Natural killer cell (primary cell): ENCODE measurements at places on chromosomes 3 and 15.

GRCh38 chr3:41276191-41276590 is 76.9 kb downstream of the CTNNB1 start:
- H3K27ac ChIP-seq = no peak overlapping the region
- no peaks in the 10 kb centered on the region for H3K36me3 ChIP-seq
- DNase-seq = no peak

DNA sequence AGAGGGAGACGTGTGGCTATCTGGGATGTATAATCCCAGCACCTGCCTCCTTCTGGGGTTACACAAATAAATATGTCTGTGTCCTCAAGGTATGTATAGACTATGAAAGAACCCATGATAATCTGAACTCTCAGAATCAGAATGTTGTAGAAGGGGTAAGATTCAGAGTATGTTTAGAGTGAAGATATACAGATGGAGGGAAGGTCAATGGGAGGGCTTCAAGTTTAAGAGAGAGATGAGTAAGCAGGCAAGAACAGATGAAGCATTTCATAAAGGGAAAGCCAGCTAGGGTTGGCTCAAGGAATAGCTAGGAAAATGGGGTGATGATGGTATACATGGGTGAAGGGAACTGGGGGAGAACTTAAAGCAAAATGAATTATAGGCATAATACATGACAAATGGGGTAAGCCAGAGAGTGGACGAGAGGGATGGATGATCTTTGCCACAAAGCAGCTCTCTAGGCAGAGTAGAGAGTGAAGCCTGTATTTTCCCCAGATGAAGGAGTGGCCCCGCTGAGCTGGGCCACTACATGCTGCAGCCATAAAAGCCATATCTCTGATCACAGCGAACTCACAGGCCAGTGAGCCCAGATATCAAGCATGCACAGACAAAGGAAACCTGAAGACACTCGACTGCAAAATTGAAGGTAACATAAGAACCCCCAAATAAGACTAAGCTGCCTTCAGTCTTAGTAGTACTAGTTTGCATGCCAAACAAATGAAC is 15.9 kb upstream of the ZBTB38 start:
- H3K36me3 ChIP-seq = no peaks in the 10 kb centered on the region
- H3K27ac ChIP-seq = no peak overlapping the region
- H3K4me3 ChIP-seq = no peak overlapping the region

DNA sequence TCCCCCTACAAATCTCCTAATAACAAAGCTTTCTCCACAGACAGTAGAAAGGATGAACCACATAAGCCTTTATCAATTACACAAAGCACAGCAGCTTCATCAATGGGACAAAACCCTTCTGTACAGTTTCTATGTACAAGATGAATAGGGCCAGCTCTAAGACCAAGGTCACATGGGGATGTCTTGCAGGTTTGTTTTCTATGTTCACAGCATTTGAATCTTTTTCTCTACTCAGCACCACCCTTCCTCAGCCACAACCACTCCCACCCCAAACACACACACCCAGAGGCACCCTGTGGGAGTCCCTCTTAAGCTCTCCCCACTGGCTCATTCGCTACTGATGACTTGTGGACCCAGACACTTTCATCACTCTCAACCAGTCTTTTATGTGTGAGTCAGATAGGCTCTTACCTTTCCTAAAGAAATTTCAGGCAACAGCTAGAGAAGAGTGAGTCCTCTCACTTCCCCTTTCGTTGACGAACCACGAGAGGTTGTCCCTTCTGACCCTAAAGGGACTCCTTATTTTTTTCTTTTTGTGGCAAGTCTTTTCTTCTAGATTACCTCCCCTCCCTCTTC is 57.9 kb downstream of the ARHGAP31 start:
- H3K4me1 ChIP-seq = peaks cover 15% of the 10 kb centered on the region
- no peaks in the 10 kb centered on the region for H3K27me3 ChIP-seq
- no peaks in the 10 kb centered on the region for H3K36me3 ChIP-seq
- no peak overlapping the region for H3K4me3 ChIP-seq

DNA sequence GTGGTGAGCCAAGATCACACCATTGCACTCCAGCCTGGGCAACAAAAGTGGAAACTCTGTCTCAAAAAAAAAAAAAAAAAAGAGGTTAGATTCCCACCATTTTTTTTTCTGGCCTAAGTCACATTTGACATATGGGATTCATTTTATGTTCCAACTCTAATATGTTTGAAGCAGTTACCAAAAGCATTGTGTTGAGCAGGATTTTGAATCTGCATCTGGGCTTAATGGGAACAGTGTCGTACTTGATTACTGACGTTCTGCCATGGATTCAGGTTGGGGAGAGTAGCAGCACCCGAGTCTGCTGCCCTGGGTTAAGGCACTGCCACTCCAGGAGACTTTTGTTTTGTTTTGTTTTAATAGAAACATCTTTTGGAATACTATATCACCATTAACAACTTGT is 348.7 kb upstream of the TBL1XR1 start:
- no peak overlapping the region for H3K4me3 ChIP-seq
- H3K4me1 ChIP-seq = peaks cover 4% of the 10 kb centered on the region
- no peak for DNase-seq
- H3K27ac ChIP-seq = no peak overlapping the region

- no peak overlapping the region for H3K4me3 ChIP-seq
- DNase-seq = no peak
- no peaks in the 10 kb centered on the region for H3K36me3 ChIP-seq
- no peak overlapping the region for H3K27ac ChIP-seq
Measured at GRCh38 chr3:122982216-122983185, 45.1 kb downstream of the SEMA5B start.

GRCh38 chr15:54033869-54034458 is 55.7 kb downstream of the UNC13C start:
- H3K27me3 ChIP-seq = no peaks in the 10 kb centered on the region
- no peaks in the 10 kb centered on the region for H3K4me1 ChIP-seq
- H3K36me3 ChIP-seq = no peaks in the 10 kb centered on the region
- no peak overlapping the region for H3K4me3 ChIP-seq
- no peak for DNase-seq

- DNase-seq = no peak
- no peaks in the 10 kb centered on the region for H3K27me3 ChIP-seq
- H3K27ac ChIP-seq = no peak overlapping the region
- H3K36me3 ChIP-seq = no peaks in the 10 kb centered on the region
- no peaks in the 10 kb centered on the region for H3K4me1 ChIP-seq
- no peak overlapping the region for H3K4me3 ChIP-seq
Measured at GRCh38 chr3:109679664-109680063, 342.3 kb upstream of the DPPA4 start.

- no peaks in the 10 kb centered on the region for H3K27me3 ChIP-seq
- H3K27ac ChIP-seq = no peak overlapping the region
- no peak for DNase-seq
- no peak overlapping the region for H3K4me3 ChIP-seq
- H3K36me3 ChIP-seq = peaks cover 9% of the 10 kb centered on the region
Measured at GRCh38 chr3:4719046-4719501, 225.9 kb downstream of the ITPR1 start.

- no peaks in the 10 kb centered on the region for H3K27me3 ChIP-seq
- H3K4me1 ChIP-seq = peaks cover 32% of the 10 kb centered on the region
- H3K36me3 ChIP-seq = no peaks in the 10 kb centered on the region
- no peak for DNase-seq
Measured at GRCh38 chr15:74311734-74312444, 55.6 kb downstream of the CYP11A1 start.

- no peak overlapping the region for H3K27ac ChIP-seq
- no peak for DNase-seq
Measured at GRCh38 chr15:47513471-47513870, 203.8 kb upstream of the SEMA6D start.

DNA sequence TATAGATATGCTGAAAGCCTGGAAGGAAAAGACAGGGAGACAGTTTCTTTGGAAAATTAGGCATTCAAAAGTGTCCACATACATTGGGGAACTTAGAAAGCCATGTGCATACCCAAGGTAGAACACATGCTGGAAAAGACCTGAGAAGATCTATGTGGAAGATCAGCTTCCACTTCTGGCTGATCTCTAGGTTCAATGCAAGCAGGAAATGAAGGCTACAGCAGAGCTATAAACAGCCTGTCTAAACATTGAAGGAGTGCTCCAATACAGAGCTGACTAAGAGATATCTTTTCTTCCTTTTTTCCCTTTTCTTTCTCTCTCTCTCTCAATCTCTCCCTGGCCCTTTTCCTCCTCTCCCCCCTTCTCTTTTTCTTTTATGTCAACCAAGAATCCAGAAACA is 73.6 kb upstream of the TCF12 start:
- no peaks in the 10 kb centered on the region for H3K36me3 ChIP-seq
- H3K27me3 ChIP-seq = no peaks in the 10 kb centered on the region
- no peak overlapping the region for H3K27ac ChIP-seq
- no peak overlapping the region for H3K4me3 ChIP-seq

DNA sequence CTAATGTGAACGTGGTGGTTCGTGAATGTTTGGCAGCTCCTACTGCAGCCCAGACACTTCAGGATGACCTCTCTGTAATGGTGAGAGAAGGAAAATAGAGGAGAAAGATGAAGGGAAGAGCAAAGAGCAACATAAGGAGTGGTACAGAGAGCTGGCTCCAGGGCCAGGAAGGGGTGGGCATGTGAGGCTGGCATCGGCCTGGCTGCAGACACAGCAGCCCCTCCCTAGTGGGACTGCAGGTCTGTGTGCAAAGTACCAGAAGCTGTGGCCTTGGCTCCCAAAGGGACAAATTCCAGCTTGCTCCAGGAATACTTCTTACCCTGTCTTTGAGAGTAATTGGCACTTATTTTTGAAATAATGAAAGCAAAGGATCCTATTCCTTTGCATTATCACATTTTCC is 10.0 kb downstream of the FSTL1 start:
- H3K36me3 ChIP-seq = no peaks in the 10 kb centered on the region
- no peaks in the 10 kb centered on the region for H3K27me3 ChIP-seq
- H3K27ac ChIP-seq = no peak overlapping the region
- no peak for DNase-seq
- no peaks in the 10 kb centered on the region for H3K4me1 ChIP-seq

DNA sequence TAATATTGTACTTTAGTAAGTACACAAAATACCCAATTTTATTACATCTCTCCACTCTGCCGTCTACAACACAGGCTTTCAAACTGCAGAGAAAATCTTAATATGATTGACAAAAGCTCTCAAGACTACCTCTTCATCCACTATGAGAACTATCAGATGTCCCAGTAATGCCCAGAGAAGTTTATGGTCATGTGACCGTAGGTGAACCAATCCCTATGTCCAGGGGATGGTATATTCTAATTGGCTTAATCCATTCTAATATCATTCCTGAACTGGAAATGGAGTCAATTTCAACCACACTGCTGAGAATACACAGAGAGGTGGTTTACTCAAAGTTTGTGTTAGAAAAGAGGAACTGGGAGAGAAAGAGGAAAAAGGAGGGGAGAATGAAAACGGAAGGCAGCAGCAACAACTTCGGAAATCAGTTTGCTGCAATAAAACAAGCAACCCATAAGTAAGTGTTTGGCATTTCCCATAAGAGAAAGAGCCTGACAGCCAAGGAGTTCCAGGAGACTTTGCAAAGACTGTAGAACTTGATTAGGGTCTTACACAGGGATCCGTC is 7.3 kb downstream of the SST start:
- H3K4me1 ChIP-seq = no peaks in the 10 kb centered on the region
- H3K27ac ChIP-seq = no peak overlapping the region
- DNase-seq = no peak
- H3K36me3 ChIP-seq = no peaks in the 10 kb centered on the region

- H3K4me1 ChIP-seq = no peaks in the 10 kb centered on the region
- H3K27me3 ChIP-seq = no peaks in the 10 kb centered on the region
- DNase-seq = no peak
- no peak overlapping the region for H3K27ac ChIP-seq
- H3K4me3 ChIP-seq = no peak overlapping the region
Measured at GRCh38 chr3:178802259-178802658, 266.0 kb downstream of the KCNMB2 start.

DNA sequence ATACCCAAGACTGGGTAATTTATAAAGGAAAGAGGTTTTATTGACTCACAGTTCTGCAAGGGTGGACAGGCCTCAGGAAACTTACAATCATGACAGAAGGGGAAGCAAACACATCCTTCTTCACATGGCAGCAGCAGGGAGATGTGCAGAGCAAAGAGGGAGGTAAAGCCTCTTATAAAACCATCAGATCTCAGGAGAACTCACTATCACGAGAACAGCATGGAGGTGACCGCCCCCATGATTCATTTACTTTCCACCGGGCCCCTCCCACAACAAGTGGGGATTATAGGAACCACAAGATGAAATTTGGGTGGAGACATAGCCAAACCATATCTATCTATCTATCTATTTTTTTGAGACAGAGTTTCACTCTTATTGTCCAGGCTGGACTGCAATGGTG is 5.4 kb downstream of the GDPGP1 start:
- H3K4me3 ChIP-seq = no peak overlapping the region
- H3K27ac ChIP-seq = no peak overlapping the region
- no peaks in the 10 kb centered on the region for H3K27me3 ChIP-seq
- H3K36me3 ChIP-seq = peaks cover 23% of the 10 kb centered on the region
- peaks cover 9% of the 10 kb centered on the region for H3K4me1 ChIP-seq
- DNase-seq = no peak

- H3K36me3 ChIP-seq = peaks cover 18% of the 10 kb centered on the region
- H3K4me3 ChIP-seq = no peak overlapping the region
- no peak for DNase-seq
- H3K27me3 ChIP-seq = no peaks in the 10 kb centered on the region
Measured at GRCh38 chr3:182912474-182912873, 67.9 kb downstream of the DCUN1D1 start.

DNA sequence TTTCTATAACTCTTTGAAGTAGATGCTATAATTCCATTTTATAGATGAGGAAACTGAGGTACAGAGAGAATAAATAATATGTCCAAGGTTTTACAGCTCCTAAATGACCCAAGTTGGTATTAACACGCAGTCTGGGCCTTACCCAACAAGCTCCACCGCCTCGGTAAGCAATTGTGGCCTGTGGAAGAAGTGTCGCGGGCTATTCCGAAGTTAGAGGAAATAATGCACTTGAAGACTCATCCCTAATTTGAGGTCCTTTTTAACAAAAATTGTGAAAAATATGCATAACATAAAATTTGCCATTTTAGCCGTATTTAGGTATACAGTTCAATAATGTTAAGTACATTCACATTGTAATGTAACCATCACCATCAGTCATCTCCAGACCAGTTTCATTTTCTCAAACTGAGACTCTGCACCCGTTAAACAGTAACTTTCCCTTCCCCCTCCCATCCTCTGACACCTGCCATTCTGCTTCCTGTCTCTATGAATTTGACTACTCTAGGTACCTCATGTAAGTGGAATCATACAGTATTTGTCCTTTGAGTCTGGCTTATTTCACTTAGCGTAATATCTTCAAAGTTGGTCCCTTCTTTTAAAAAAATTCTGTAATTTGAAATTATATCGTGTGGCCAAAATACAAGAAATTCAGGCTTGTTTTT is 18.2 kb downstream of the IDH3A start:
- peaks cover 40% of the 10 kb centered on the region for H3K36me3 ChIP-seq
- no peak for DNase-seq
- H3K4me3 ChIP-seq = no peak overlapping the region

- H3K36me3 ChIP-seq = no peaks in the 10 kb centered on the region
- peaks cover 11% of the 10 kb centered on the region for H3K4me1 ChIP-seq
- no peaks in the 10 kb centered on the region for H3K27me3 ChIP-seq
- H3K27ac ChIP-seq = peak overlapping the region; percentile 93
- H3K4me3 ChIP-seq = peak overlapping the region; percentile 82
- peak; percentile 51 for DNase-seq
Measured at GRCh38 chr15:44427756-44428724, 611 bp downstream of the CTDSPL2 start.
